ENCODE measurements at places on chromosomes 7 and 10. TPM values are rescaled to one million over a fixed set of nuclear protein-coding genes. Genes with fewer than 3 reads are reported as not detected.

- no peak for DNase-seq
Observed at GRCh38 chr7:128137181-128137580, 103.9 kb upstream of the LEP start.

- no peak for DNase-seq
Observed at GRCh38 chr7:99535667-99536066, 16.2 kb downstream of the FAM200A start.

GRCh38 chr7:20114468-20114867, 102.7 kb downstream of the MACC1 start:
- DNase-seq: no peak

AASS gene
- total RNA-seq: 1.7 TPM

- no peak for DNase-seq
Observed at GRCh38 chr10:29317423-29318021, 28.7 kb downstream of the LYZL1 start.

C10orf62 gene
- total RNA-seq: not detected

RBM20 gene
- 0.06 TPM for total RNA-seq

LRGUK gene
- total RNA-seq: 0.36 TPM

WDR86 gene
- total RNA-seq: not detected

TMEM130 gene
- total RNA-seq: not detected

DNA sequence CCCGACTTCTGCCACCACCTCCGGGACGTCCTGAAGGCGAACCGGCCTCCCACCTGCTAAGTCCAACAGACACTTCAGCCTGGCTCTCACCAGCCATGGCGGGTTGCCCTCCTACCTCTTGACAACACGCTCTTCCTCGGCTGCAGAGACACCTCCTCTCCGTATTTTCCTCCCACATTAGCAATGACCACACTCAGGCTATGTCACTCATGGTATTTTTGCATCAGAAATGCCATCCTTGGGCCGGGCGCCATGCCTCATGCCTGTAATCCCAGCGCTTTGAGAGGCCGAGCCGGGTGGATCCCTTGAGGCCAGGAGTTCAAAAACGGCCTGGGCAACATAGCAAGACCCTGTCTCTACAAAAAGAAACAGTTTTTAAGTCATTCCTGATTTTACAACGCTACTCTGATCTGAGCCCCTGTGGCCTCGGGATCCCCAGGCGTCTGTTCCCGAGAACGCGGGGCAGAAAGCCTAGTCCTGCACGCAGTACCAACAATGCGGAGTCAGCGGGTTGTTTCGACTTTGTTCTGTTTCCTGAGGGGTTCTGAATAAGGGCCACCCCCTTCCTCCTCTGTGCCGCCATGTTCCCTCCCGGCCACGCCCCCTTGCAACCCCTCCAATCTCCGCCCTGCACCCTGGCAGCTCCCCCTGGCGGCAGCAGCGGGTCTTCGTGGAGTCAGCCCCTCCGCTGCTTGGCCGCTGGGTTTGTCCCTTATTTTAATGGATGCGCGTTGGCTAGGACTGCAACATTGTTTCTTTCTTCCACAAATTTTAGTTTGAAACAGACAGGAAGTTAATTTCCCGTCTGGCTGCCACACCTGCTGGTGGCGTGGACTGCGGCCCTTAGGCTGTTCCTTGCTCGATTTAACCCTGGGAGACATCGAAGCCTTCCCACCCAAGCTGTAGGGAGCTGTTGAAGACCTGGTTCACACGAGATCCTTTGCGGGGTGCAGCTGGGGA, 9.7 kb upstream of the ZFAND2A start:
- DNase-seq: peak; percentile 88

TMEM236 gene
- total RNA-seq: 0.18 TPM

DNA sequence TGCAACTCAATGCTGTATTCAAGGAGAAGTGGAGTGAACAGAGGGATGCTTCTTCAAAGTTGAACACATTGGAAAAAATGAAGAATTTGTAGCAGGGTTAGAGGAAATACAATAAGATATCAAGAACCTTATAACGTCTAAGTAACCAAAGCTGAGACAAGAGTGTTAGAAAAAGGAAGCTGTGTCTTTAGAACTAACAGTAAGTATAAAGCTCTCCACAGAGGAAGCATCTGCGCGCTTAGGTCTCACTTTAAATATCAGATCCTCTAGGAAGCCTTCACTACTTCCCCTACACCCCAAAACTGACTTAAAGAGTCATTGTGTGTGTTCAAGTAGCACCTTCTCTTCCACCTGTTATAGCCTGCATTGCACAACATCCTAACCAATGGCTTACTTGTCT, 43.0 kb downstream of the CH25H start:
- DNase-seq: no peak

TMEM176B gene
- not detected for total RNA-seq

DNA sequence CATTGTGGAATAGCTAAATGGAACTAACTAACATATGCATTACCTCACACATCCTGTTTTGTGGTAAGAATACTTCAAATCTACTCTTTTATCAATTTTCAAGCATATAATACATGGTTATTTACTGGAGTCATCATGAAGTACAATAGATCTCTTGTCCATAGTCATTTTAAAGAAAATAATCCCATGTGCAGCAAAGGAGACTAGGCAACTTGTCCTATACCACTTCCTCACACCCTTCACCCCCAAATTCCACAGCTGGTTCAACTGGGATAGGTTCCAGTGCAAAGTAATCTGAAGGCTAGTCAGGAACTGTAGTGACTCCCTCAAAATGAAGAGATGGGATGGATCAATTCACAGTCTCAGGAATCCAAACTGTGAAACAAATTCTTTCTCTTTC, 176.1 kb downstream of the SGMS1 start:
- no peak for DNase-seq

- no peak for DNase-seq
Observed at GRCh38 chr10:514137-514671, 175.3 kb downstream of the DIP2C start.

GRCh38 chr7:64874114-64874513, 29.0 kb upstream of the ZNF273 start:
- DNase-seq: no peak

- DNase-seq: no peak
Observed at GRCh38 chr10:34141032-34141680, 673.9 kb downstream of the PARD3 start.

DNA sequence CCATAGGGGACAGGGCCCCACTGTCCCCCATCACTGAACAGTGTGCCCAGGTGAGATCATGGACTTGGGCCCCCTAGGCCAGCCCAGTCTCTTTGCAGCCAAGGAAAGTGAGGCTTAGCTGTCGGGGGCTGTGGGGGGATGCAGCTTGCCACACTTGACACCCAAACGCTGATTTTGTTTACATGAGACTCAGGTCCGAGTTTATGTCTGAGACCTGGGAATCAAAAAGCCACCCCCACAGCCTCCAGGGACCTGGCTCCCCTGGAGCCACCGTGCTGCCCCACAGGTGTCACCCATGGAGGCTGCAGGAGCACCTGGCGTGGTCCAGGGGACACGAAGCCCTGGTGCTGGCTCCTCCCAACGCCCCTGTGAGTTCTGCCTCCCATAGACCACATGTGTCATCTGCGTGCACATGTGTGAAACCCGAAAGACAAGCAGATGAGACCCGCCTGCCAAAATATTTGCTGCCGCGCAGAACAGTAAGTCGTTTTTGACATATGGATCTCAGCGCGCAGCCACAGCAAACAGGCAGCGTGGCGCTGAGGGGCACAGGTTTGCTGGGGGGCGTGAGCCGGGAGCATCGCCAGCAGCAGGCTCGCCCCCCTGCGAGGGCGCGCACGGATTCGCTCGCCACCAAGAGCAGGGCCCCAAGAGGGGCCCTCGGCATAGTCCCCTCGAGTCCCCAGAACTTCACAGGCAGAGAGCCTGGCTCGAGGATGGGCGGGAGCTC, 112.3 kb downstream of the LHPP start:
- no peak for DNase-seq

DNA sequence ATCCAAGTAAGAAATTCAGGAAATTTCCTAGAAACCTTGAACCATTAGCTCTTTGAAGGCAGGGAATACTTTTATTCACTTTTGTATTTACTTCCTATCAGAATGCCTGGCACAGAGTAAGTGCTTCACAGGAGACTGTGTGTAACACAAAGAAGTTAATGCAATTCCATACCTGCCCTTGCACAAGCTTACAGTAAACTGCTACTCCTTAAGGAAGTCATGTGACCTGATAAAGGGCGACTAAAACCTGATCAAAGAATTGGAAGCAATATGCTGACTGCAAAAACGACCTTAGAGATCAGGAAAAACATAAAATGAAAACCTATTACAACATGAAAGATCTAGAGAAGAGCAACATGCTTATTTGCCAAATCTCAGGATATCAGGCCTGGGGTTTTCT, 178.2 kb upstream of the HPS1 start:
- no peak for DNase-seq

SP8 gene
- not detected for total RNA-seq

OGDHL gene
- 0.14 TPM for total RNA-seq

GRM8 gene
- not detected for total RNA-seq

DNA sequence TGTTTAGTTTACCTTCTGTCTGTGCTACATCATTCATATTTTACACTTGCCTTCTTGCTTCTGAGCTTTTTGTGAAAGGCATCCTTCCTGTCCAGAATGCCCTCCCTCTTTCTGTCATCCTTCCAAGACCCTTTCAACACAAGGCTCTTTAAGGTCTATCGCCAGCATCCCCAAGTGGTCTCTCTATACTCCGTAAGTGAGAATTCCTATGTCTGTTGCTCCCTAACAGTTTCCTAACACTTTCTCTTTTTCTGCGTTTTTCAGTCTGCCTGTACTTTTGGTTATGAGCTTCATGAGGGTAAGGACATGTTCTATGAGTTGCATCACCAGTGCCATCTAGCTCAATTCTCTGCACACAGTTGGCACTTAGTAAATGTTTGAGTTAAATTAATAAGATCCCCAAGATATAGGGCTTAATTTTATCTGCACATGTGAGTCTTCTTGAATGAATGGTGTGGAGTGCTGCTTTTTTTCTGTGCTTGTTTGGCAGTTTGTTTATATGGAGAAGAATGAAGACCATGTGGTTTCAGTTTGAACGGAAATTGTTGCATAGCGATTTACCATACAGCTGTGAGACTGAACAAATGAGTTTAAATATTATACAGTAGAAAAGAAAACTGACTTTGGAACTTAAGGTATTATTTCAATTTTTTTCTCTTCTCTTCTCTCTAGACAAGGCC, 29.4 kb downstream of the RABGEF1 start:
- DNase-seq: no peak

DNA sequence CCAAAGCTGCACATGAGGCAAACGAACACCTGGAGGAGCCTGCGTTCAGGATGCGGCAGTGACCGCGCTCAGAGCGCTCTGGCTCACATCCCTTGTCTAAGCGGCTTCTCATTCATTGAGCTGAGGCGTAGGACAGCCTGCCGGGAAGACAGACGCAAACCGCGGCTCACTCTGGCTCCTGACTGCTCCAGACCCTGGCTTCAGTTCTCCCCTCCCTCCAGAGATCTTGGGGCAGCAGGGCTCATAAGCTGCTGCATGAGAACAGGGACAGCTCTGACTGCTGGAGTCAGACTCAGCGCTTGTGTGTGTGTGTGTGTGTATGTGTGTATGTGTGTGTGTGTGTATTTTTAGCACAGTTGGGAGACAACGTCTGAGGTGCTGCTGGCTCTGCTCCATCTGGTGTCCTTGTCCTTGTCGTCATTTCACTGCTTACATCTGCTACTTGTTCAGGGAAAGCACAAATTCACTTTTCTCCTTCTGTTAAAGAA, 15.8 kb upstream of the LYZL2 start:
- DNase-seq: no peak

DNA sequence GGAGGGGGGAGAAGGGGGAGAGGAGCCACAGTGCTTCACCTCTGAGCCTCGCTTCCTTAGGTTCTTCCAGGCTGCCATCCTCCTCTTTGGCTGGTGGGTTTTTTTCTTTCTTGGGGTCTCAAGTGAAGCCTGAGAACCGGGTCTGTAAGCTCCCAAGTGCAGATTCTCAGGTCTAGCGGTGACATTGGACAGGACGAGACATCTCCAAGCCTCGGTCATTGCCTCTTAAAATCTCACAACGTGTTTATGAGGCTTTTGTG, 817 bp upstream of the IL15RA start:
- no peak for DNase-seq

CDC14C gene
- total RNA-seq: not detected

CDK1 gene
- total RNA-seq: 233 TPM

GRCh38 chr7:156028521-156028920, 216.3 kb upstream of the SHH start:
- no peak for DNase-seq

- no peak for DNase-seq
Observed at GRCh38 chr7:155224116-155224811, 73.4 kb upstream of the INSIG1 start.

CLEC2L gene
- total RNA-seq: not detected

CFAP46 gene
- not detected for total RNA-seq

- DNase-seq: no peak
Observed at GRCh38 chr10:82811621-82812020, 936.6 kb downstream of the NRG3 start.

DNA sequence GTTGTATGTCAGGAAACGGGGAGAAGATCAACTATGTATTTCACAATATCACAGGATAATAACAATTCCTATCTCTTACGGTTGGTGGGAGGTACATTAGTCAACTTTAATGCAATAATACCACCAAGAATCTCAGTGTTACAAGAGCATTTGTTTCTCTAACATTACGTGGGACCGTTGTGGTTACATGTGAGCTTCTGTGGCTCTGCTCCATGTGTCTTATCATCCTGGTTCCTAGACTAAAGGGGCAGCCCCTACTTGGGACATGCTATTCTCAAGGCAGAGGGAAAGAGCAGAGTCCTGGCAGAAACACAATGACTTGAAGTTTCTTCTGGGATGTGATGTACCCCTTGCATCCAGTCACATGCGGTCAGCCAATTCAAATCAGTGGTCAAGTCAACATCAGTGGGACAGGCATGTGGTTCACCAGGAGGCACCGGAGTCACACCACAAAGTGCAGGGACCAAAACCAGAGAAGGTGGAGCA, 2.5 kb upstream of the ZNF22 start:
- DNase-seq: no peak

DNA sequence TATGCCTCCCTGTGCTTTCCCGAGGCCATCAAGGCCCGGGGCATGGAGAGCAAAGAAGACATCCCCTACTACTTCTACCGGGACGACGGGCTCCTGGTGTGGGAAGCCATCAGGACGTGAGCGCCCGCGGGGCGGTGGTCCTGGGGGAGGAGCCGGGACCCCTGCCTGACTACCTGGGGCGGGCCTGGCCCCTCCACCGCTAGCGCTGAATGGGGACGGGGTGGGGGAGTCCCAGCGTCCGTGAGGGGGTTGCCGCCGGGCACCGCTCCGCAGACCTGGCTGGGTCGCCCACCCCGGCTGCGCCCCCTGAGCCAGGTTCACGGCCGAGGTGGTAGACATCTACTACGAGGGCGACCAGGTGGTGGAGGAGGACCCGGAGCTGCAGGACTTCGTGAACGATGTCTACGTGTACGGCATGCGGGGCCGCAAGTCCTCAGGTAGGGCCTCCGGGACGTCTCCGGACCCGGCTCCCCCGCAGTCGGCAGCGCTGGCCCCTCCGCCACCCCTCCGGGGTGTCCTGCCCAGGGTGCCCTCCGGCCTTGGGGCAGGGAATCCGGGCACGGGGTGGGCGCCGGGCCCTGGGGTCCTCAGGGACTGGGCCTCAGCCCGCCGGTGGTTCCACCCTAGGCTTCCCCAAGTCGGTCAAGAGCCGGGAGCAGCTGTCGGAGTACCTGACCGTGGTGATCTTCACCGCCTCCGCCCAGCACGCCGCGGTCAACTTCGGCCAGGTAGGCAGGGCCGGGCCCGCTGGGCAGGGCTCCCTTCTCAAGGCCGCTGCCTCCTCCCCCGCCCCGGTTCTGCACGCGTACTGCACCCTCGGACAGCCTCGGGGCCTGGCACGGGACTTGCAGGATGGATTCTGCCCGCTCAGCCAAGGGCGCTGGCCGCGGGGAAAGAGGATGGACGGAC, 69.3 kb downstream of the ALOX5 start:
- no peak for DNase-seq
